ENCODE measurements at places on chromosomes 1 and 21. TPM values are rescaled to one million over a fixed set of nuclear protein-coding genes. Genes with fewer than 3 reads are reported as not detected.

FAM89A gene
- polyA plus RNA-seq = 15.6 TPM

STUM gene
- polyA plus RNA-seq = 1.9 TPM

DPT gene
- 4.4 TPM for polyA plus RNA-seq

CELA3B gene
- not detected for polyA plus RNA-seq

LRRC38 gene
- polyA plus RNA-seq = not detected

RGSL1 gene
- polyA plus RNA-seq = not detected

DNA sequence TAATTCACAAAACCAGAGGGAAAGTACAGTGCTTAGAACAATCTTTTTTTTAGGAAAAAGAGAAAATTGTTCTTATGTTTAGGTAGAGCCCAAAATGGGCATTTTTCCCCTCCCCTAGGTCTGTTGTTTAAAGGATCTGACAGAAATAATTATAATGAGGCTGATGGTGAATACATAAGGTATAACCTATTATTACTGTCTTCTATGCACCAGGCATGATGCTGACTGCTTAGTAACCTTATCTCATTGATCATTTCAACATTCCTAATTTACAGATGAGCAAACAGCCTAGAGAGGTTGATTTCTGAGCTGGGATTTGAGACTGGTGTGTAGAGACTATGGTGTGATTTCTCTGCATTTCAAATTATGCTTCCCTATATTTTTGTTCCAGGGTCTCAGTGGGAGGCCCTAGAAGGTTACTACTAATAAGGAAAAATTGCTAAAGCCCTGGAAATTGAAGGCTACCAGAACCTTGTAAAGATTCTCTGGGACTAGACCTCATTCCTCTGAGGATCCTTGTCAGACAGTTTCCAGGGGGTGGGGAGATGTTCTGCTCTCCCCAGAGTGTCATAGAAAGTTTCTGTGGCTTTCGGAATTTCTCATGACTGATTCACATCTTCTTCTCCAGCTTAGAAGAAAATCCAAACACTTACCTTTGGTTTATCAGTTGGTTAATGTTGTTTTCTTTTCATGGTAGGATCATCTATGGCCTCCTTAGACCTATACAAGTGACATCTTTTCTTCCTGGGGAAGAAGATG, 44.9 kb downstream of the ROR1 start:
- DNase-seq = no peak

GRCh38 chr1:52706941-52707926, 9.1 kb upstream of the COA7 start:
- no peak for DNase-seq
